ENCODE measurements at places on chromosomes 7 and 10.
A peak's percentile ranks its signal among the peaks of the same experiment; 100 is the strongest.

GRCh38 chr10:32950591-32951108 lies 7.4 kb downstream of the ITGB1 start:
- no peak for DNase-seq

DNA sequence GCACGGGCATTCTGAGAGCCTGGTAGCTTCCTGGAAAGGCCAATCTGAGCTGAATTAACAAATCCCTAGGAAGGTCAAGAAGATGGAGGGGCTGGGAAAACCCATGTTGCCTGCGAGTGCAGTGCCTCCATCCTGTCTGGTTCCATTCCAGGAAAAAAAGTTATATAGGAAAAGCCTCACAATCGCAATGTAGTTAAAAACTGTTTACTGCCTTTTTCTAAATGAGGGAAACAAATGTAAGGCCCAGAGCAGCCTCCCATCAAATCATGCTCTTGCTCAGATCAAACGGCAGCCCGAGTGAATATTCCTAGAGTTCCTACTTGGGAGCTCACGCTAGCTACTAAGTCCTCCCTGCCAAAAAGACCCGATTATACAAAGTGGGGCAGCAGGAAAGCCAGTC lies 179.9 kb downstream of the KCNMA1 start:
- no peak for DNase-seq

- no peak for DNase-seq
These were observed 70.1 kb downstream of the COBL start for GRCh38 chr7:51246258-51247245.

DNA sequence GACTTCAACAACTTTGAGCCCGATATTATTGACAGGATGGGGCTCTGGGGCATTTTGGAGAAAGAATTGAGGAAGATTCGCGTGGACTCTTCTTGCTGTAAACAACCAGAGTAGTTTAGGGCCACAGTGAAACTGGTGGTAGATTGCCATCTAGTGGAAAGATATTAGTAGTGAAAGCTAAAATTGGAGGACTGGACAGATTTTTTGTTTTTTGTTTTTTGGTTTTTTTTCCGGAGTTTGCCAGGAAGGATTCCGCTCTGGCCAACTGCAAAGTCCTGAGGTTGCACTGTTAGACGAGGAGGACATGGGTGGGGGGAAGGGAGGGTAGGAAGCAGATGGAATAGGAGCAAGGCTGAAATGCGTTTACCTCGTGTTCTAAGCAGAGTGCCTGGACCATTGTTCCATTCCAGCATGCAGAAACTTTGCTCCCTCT lies 11.7 kb downstream of the NOBOX start:
- DNase-seq: no peak

DNA sequence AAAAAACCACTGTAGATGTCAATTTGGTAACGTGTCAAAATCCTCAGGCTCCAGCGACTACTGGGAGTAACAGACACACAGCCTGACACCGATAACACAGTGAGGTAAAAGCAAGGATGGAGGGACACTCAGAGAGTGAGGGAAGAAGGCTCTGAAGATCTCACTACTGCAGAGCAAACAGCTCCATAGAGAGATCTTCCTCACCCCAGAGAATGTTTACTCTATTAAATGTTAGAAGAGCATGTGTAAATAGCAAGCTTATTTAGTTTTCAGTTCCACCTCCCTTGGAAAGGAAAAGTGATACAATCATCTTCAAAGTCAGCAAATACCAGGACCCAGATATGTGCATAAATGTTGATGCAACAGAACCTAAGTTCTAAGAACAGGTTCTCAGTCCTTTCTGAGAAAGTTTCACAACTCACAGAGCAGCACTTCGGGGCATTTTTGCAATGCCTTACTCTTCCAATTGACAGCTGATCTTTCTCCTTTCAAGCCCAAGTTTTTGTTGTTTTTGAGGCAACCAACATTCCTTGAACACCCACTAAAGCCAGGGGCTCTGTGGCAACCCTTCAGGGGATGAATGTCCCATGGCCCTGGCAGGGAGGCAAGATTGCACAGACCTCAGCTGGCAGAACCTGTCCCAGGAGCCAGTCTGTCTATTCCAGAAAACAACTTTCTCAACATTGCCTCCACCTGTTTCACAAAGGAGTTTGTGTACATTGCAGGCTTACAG lies 177.4 kb downstream of the SFMBT2 start:
- DNase-seq: no peak

GRCh38 chr7:102426268-102427018 lies 6.9 kb upstream of the ORAI2 start:
- peak; percentile 80 for DNase-seq

- no peak for DNase-seq
These were observed 45.8 kb downstream of the DRGX start for GRCh38 chr10:49350138-49350537.

DNA sequence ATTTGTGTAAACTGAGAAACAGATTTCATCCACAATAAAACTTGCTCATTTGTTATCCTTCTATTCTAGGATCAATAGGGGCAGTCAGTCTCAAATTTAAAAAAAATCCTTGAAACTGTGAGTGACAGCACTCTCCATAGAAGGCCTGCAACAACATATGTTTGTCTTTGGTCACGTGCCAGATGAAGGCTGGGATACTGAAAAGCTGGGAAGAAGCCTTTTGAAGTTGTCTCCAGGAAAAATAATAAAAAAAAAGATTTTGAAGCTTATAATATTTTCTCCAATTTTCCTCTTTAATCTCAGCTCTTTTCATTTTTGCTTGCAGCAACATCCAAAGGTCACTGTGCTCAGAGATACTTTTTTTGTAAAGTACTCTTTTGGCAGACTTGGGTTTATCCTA lies 128.6 kb upstream of the SLC26A5 start:
- no peak for DNase-seq

DNA sequence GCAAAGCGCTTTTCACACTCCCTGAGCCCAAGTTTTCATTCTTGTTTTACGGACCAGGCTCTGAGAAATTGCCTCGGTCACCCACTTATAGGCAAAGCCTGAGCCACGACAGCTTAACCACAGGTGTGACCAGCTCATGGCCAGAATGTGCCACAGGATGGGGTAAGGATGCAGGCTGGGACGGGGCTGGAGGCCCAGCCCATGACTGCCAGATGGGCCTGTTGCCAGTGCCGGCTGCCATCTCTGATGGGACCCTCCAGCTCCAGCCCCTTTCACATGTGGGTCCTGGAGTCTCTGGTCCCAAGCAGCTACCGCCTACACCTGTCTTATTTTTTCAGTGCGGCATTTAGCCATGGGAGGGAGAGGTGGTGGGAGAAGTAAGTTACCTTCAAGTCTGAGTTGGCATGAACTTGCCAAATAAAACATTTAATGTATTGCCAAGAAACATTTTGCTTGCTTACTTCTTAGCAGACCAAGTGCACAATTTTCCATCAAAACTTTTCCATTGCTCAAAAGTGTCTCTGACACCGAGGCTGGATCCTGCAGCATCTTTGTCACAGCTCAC lies 142.6 kb downstream of the GRK5 start:
- no peak for DNase-seq

DNA sequence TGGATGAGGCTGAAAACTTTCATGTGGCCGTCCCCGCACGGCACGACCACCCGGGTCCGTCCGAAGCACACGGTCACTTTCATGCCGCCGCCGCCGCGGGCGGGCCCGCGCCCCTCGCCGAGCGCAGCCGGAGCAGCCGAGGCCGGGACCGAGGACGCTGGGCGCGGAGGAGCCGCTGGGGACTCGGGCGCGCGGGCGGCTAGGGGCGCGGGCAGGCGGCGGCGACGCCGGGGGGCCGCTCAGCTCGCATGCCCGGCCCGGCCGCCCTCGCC lies 247 bp downstream of the PARD3 start:
- peak; percentile 3 for DNase-seq

GRCh38 chr7:22351878-22352277 lies 5.1 kb downstream of the RAPGEF5 start:
- DNase-seq: no peak

DNA sequence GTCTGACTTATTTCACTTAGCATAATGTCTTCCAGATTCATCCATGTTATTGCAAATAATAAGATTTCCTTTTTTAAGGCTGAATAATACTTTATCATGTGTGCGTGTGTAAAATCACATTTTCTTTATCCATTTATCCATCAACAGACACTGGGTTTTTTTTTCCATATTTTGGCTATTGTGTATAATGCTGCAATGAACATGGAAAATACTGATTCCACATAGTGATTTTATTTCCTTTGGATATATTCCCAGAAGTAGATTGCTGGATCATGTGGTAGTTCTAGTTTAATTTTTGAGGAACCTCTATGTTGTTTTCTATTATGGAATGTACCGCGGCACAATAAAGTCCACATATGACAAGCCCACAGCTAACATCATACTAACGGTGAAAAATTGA lies 180.1 kb downstream of the PON1 start:
- no peak for DNase-seq

DNA sequence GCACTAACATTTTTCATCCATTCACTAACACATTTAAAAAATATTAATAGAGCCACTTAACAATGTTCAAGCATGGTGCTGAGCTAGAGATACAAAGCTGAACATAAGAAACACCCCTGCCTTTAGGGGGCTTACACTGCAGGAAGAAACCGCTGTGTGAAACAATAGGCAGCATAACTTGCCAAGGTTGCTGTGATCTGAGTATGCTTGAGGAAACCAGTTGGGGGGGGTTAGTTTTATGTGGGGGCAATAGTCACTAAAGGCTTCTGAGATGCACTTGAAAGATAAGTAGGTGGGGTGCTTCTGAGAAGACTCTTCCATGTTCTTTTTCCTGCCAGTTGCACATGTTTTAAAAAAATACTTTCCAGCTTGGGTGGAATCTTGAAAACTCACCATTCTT lies 2.8 kb downstream of the RBM17 start:
- no peak for DNase-seq

GRCh38 chr10:55233505-55233904 lies 432.5 kb upstream of the PCDH15 start:
- DNase-seq: no peak

DNA sequence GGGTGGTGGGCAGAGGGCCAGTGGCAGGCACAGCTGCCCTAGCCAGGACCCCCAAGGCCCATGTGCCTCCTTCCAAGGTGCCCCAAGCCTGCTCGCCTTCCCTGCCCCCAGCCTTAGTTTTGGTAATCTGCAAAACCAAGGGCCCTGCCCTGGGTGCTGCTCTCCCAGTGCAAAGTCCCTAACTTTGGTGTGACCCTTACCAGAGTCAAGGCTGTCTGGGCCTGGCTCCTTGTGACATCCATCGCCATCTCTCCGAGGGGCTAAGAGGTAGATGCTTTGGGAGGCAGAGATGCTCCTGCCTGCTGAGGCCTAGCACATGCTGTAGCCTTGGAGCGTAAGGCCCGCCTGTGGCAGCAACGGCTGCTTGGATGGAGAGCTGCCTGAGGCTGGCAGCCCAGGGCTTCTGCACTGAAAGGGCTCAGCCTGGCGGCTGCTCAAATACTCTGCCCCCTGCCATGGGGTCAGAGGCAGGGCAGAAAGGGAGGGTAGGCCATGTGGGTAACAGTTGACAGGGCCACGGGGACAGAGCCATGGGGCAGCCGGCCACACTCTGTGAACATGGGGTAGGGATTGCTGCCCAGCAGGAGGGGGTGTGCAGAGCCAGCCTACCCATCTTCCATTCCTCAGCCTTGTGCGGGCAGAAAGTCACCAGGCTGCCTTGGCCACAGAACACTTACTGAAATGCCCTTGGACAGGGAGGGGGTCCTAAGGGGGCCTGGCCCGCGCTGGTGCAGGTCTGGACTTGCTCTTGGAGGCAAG lies 17.9 kb upstream of the MYL7 start:
- no peak for DNase-seq

- no peak for DNase-seq
These were observed 34.4 kb downstream of the CSGALNACT2 start for GRCh38 chr10:43172645-43173044.

DNA sequence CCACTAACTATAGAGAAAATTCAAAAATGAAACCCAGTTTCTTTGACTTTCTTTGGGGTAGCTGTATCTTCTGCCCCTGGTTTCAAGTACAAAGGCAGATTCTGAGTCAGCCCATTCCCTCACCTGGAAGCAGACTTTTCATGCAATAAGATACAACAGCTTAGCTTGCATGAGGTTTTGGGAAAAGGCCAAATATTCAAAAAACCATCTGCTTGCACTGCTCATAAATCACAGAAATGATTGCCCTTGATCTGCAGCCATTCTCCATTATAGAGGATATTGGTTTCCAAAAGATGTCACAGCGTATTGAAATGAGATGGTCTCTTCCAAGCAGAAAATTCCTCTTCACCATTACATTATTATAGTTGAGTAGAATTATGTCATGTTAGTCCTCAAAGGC lies 354.0 kb downstream of the PHF14 start:
- no peak for DNase-seq

GRCh38 chr10:122293961-122294380 lies 22.9 kb downstream of the BTBD16 start:
- no peak for DNase-seq

DNA sequence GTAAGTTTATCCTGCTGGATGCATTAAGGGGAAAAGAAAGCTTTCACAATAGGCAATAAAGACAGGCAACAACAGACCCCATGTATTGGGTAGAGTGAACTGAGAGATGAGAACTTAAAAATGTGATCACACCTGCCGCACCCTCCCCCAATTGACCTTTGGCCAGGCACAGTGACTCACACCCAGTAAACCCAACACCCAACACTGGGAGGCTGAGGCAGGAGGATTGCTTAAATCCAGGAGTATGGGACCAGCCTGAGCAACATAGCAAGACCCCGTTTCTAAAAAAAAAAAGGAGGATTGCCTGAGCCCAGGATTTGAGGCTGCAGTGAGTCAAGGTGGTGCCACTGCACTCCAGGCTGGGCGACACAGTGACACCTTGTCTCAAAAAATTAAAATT lies 86.9 kb downstream of the MPP7 start:
- DNase-seq: peak; percentile 10

DNA sequence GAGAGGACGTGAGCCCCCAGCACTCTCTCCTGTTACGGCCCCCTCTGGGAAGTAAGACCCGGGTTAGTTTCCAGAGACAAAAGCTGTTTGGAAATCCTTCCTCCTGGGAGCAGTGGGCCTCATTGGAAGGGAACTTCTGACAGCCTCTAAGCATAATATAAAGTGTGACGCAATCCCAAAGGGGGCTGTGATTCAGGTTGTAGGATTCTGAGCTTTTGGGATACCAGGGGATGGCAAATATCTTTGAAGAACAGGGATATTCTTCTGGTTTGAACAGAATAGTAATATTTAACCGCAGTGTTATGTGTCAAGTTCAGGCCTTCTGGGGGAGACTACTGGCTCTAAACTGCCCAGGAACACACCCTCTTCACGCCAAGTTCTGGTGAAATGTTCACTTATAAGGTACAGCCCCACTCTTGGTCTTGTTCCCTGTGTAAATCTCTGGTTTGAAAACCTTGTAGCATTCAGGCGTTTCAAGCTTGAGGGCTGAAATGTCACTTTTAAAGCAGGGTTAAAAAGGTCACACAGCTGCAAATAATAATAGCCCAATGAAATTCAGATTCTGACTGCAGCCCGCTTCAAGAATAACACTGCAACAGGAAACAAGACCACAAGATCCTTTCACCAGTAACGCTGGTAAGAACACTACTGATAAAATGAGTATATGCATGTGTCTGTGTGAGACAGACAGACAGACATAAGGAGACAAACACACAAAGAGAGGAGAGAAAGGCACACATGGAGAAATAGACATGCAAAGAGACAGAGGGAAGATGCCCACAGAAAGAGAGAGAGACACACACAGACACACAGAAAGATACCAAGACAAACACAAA lies 69.0 kb downstream of the CREB5 start:
- DNase-seq: no peak

GRCh38 chr10:61016630-61017029 lies 72.6 kb upstream of the RHOBTB1 start:
- DNase-seq: no peak

GRCh38 chr10:62380016-62380415 lies 5.8 kb downstream of the ZNF365 start:
- no peak for DNase-seq

GRCh38 chr7:69776611-69777010 lies 178.3 kb downstream of the AUTS2 start:
- no peak for DNase-seq

GRCh38 chr7:81233208-81233940 lies 314.5 kb upstream of the SEMA3C start:
- no peak for DNase-seq

All from activated naive CD8-positive, alpha-beta T cell treated with anti-CD3 and anti-CD28 coated beads, Interleukin-2, amount 50 U/mL, for 24 hours (primary cell).